OCI-LY7 (cell line): ENCODE measurements at places on chromosomes 6 and 20.

GRCh38 chr20:8646716-8647115, 422.2 kb upstream of the PLCB4 start:
- no peak for DNase-seq

- DNase-seq: no peak
Observed at GRCh38 chr6:134307870-134308269, 10.0 kb downstream of the SGK1 start.

DNA sequence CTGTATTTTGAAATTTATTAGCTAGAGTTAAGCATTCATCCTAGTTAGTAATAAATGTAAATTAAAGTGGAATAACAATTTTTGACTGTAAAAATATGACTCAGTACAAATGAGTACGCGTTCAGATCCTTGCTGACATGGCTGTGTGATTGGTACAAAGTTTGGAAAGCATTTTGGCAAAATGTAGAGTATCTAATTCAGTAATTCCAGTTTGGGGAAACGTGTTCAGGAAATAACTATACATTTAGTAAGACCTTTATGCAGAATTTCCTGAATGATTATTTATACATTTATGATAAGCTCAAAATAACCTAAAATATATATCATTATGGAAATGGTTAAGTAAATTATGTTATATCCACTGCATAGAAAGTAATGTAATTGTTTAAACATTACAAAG, 8.0 kb downstream of the VTA1 start:
- no peak for DNase-seq

DNA sequence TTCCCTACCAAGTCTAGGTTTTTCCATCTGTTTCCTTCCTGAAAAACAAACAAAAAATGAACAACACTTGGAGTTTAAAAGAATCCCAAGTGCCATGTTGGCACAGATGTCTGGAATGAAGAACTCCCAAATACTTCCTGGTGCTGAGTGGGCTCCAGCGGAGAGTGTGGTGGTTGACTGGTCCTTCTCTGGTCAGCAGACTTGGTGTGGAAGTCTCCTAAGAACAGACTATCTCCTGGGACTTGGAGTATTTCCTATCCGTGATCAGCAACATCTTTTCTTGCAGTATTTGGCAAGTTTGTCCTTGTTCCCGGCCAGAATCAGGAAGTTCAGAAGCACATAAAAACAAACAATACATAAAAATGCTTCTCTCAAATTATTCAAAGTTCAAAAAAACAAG, 154.1 kb downstream of the MTFR2 start:
- no peak for DNase-seq

DNA sequence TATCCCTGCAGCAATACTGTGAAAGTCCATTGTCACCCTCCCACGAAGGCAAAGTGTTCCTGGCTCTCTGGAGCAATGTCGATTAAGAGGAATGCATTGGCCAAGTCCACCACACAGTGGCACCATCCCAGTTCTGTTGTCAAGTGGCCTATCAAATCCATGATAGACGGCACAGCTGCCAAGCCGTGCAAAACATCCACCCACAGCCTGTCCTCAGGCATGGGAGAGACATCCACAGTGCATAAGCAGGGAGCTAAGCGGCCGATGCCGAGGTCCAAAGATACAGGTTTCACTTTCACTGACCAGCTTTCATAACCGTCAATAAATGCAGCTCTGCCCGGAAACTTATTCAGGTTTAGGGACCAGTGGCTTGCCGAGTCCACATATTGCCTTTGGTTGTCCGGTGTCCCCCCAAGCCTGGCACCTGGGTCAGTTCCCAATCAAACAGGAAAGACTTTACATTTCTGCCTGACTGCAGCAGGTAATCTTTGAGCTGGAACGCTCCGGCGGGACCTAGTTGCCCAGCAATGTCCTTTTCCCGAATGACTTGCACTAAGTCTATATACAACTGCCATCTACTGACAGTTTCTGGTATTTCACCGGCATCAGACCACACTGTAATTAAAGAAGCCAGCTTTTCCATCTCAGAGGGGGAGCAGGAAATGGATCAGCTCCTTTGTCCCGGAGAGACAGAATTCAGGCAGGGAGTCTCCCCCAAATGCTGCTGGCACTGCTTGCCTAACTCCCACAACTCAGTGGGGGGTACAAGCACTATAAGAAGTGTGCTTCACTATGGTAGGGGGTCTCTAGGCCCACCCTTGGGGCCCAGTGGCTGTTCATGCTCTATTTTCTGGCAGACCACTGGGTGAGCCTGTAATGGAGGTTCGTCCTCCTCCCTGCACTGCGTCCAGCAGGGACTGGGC, 6.3 kb downstream of the ZKSCAN3 start:
- peak; percentile 62 for DNase-seq

GRCh38 chr6:128963561-128963960, 80.6 kb downstream of the LAMA2 start:
- DNase-seq: no peak

DNA sequence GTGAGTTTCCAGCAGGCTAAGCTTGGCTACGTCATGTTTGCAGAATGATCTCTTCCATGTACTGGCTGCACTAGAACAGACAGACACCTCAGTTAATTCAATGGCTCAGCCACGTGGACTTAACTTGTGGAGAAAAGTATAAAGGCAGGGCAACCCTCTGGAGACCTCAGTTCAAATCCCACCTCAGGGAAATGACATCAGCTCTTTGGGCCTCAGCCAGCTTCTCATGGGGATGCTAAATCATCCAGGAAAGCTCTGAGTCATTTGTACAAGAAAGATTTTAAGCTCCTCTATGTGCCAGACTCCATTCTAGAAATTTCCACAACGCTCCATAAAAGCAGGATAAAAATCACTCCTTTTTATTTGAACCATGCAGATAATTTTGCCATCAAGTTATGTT, 128.5 kb upstream of the SALL4 start:
- DNase-seq: no peak

- DNase-seq: peak; percentile 46
Observed at GRCh38 chr20:44572551-44573500, 9.6 kb upstream of the PKIG start.

DNA sequence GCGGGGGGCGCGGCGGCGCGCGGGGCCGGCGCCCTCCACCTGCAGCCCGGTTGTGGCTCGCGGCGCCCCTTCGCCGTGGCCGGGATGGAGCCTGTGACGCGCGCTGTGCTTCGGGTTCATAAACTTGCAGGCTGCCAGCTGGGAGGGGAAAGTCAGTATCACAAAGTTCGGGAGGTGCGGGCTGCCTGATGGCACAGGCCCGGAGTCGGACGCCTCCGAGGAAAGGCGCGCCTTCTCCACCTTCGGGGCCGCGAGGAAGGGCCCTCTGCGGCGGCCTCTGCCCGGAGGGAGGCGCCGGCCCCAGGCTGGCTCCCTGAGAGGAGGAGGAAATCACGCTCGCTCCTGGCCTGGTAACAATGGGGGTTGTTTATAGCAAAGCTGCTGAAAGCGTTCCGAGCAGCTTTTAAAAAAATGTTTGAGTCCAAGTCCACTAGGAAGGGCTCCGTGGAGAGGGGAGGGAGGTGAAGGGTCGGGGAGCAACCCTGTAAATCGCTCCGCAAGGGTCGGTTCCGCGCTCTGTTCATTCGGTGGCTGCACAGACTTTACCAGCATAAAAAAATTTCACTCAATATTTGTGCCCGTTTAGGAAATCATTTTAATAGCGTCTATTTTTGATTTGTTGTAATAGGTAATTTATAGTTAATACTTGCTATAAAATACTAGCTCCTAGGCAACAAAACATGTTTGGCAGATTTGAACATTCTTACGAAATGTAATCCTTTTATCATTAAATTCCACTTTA, 1.0 kb downstream of the AFDN start:
- peak; percentile 51 for DNase-seq

DNA sequence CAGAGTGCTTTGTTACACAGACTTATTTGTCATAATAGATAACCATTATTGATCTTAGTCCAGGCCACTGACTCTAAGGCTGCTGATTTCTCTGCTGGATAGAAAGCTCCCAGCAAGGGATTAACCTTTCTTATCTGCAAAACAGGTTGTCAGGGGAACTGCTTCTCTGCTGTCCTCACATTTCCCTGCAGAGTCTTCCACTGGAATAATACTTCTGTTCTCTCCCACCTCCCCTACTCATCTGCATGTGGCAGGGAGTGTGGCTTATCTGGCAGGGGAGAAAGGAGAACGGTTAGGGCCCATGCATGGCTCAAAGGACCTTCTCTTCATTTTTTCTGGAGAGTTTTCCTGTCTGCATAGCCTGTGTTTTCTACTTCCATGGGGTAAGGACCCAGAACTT, 86.2 kb downstream of the LAMP5 start:
- no peak for DNase-seq

DNA sequence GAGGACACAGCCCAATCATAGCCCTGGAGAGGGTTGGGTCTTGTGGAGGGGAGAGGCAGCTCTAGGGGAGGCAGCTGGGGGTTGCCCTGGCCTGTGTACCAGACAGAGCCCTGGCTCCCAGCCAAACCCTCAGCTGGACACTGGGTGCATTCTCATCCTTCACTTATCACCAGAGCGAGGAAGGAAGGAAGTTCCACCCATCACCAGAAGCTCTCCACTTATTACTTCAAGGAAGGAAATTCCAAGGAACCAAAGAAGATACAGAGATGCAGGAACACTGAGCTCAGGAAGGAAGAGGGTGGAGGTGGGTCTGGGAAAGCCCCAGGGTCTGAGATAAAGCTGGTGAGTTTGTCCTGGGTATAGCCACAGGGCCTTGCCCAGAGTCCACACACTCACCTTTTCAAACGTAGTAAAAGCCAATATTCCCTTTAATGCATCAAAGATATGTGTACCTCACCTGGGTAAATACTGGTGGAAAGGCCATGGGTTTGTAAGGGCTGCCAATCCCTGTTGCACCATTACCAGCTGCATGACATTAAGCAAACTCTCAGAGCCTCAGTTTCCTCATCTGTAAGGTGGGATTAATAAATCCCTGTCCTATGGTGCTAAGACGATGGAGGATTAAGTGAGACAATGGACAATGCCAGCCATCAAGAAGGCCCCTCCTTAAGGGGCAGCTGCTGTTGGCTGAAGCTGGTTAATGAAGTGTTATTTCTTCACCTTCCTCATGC, 109.7 kb upstream of the NAA20 start:
- DNase-seq: no peak

- no peak for DNase-seq
Observed at GRCh38 chr6:42255050-42255449, 37.4 kb upstream of the MRPS10 start.

- no peak for DNase-seq
Observed at GRCh38 chr20:57212534-57213276, 53.7 kb downstream of the BMP7 start.

GRCh38 chr20:16476032-16476431, 97.2 kb downstream of the KIF16B start:
- DNase-seq: peak; percentile 61

DNA sequence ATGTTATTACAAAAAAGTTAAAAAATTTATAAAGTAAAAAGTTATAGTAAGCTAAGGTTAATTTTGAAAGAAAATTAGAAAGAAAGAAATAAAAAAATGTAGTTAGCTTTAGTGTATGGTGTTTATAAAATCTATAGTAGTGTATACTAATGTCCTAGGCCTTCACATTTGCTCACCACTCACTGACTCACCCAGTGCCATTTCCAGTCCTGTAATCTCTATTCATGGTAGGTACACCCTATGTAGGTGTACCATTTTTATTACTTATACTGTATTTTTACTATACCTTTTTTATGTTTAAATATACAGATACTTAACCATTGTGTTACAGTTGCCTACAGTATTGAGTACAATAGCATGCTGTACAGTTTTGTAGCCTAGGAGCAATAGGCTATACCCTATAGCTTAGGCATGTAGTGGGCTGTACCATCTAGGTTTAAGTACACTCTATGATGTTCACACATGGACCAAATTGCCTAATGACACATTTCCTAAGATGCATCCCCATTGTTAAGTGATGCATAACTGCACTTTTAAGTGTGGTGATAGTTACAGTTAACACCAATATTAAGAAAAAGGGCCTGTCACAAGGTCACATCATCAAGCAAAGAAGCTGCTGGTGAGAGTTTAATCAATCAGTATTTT, 8.0 kb downstream of the CD2AP start:
- no peak for DNase-seq

DNA sequence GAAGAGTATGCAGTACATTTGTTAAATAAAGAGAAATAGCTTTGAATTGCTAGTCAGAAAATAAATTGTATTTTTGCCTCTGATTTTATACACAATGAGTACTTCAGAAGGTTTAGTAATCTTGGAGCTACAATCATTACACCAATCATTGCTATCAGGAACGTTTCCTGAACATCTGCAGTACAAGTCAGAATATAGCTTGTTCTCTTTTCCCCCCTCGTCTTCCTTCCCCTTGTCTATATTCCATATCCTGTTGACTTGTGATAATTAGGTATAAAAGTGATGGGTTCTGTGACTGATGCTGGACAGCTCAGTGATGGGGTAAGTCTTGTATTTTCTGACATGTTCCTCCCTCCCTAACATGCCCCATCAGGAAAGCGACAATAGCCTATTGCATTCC, 94.0 kb downstream of the AHI1 start:
- DNase-seq: no peak

DNA sequence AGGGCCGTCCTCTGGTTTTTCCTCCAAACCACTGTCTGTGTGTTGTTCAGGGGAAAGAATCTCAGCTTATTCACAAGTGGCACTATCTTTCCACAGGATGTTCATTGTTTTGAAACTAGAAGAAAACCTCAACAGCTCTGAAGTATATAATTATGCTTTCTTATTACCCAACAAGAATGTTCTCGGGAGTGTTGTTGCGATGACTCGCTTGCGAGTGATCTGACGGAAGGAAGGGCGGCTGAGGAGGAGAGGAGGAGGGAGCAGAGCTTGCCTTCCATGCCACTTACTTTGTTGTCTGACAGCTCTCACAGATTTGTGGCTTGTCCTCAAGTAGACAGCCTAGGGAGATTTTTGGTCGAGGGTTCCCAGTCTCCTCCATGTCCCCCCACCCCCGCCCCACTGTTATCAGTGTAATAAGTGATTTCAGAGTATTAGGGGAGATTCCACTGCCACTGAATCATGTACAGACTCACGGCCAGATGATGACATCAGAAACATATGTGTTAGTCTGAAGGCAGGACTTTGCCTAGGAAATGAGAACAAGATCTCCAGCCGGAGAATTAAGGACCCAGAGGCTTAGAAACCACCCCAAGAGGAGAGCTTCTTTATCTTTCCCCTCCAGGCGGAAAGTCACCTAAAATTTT, 80.7 kb upstream of the CCN6 start:
- DNase-seq: no peak

DNA sequence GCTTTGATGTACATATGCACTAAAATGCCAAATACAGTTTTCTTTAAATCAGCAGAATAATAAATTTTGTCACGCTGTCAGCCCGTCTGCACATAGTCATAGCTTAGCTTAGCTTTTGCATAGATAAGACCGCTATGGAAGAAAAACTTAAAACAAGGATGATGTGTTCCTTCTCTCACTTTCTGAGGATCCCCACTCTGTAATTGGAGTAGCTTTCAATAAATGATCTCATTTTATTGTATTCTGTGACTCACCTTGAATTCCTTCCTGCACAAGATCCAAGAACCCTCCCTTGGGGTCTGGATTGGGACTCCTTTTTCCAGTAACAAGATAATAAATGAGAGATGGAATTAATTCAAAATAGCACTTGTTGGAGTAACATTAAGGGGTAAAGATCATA, 186.2 kb downstream of the CDH26 start:
- no peak for DNase-seq

DNA sequence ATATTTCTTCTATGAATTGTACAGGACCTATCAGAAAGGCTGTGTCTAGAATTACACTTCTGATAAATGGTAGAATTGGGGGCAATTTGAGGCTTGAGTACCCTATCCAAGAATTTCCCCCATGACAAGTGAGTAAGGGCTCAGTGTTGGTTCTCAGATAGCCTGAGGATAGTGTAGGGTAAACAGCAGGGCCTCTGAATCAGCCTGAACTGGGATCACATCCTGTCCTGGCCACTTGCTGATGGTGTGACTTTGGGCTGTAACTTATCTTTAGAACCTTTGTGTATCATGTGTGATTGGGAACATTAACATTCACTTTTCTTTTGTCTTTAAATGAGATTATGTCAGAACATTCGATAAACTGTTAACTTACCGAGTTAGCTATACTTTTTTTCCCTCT, 151.0 kb downstream of the CLIC5 start:
- no peak for DNase-seq
